ENCODE measurements at places on chromosomes 6 and 20.
A peak's percentile ranks its signal among the peaks of the same experiment; 100 is the strongest.

DNA sequence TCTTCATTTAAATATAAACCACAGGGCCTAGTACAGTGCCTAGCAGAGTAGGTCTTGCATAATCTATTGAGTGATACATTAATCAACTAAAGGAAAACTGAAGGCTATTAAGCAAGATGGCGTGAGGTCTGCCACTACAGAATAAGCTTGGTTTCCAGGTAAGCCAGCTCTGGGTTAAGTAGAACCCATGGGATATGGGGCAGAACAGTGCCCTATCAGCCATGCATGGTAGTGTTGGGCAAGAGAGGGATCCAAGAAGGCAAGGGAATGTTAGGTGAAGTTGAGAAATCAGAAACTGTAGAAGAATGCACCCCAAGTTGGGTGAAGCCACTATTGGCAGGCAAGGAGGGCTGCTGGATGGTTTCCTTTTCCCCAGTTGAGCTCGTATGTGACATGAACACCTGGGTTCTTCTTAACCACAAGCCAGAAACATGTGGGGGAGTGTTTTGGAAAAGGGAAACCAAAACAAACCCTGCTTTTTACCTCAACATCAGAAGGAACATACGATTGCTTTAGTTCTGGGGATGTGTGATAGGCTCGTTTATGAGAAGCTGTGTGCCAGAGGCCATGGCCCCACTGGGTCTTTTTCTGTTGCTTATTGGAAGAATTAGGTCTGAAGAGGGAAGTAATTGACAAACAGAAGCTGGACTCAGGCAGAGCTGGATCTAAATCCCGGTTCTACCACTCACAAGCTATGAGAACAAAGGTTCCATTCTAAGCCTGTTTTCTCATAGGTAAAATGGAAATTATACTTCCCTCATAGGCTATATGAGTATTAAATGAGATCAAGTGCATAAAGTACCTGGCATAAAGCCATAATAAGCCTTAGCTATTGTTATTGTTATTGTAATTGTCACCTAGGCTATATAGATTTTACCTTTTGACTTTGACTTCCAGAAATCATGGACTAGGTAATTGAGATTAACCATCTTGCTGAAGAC, 33.5 kb downstream of the NEDD9 start:
- DNase-seq = no peak

DNA sequence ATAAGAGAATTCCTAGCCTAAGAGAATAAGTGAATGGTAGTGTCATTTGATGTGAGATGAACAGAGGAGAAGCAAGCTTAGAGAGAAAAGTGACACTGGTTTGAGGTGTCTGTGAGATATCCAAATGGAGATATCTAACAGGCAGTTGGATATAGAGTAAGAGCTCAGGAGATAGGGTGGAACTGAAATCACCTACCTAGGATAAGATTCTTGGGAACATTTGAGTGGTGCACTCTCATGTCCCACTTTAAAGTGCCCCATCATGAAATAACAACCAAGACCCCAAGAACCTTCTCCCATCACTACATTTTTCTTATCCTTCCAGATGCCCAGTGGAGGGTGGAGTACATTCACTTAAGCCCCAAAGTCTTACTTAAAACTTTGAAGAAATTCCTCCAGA, 109.0 kb upstream of the MAFB start:
- DNase-seq = no peak

- DNase-seq = no peak
Observed at GRCh38 chr6:168217216-168217879, 102.2 kb downstream of the DACT2 start.

GRCh38 chr6:43671011-43671800, 16.4 kb downstream of the MRPS18A start:
- no peak for DNase-seq

GRCh38 chr20:36153736-36154699, 522 bp upstream of the EPB41L1 start:
- DNase-seq = peak; percentile 16

DNA sequence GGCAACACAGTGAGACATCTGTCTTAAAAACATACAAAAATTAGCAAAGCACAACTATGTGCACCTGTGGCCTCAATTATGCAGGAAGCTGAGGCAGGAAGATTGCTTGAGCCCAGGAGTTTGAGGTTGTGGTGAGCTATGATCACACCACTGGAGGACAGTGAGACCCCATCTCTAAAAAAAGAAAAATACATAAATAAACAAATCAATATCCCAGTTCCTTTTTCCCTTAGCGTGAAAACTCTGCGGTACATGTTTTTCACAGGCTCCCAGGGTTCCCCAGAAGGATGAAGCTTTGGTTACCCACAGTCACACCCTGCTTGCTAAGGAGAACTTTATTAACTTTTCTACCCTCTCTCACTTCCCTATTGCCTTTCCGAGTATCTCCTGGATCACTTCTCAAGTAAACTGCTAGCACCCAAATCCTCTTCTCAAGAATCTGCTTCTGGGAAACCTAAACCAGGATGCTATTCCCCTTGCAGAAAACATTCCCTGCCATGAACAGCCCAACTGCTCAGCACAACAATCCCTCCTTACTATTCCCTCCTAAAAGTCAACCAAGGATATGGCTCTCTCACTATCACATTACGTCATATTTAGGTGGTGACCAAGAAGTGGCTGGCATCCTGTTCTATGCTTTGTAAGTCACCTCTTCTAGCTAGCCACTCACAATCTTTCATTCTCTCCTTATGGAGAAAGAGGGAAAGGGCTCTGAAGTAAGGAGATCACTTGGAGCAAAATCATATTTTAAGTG, 122.4 kb downstream of the IPCEF1 start:
- no peak for DNase-seq

DNA sequence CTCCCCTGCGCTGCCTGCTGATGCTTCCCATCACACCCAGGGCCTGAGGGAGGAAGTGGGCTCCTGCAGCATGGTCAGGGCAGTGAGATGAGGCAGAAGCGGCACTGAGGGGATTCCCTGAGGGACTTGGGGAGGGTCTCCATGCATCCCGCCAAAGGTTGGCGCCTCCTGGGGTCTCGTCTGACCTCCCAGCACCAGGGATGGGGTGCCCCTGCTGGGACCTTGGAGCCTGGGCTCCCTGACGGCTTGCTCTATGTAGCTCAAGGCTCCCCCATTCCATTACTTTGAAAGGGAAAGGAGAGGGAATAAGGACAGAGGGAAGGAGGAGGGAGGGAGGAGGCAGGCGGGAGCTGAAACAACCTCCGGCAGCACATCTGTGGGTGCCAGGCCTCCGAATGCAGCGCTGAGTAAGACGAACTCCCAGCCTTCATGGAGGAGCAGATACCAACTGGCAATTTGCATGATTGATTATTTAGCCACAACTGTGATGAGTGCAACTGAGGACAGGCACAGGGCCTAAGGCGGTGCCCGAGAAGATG, 259.3 kb downstream of the ERMARD start:
- DNase-seq = no peak

DNA sequence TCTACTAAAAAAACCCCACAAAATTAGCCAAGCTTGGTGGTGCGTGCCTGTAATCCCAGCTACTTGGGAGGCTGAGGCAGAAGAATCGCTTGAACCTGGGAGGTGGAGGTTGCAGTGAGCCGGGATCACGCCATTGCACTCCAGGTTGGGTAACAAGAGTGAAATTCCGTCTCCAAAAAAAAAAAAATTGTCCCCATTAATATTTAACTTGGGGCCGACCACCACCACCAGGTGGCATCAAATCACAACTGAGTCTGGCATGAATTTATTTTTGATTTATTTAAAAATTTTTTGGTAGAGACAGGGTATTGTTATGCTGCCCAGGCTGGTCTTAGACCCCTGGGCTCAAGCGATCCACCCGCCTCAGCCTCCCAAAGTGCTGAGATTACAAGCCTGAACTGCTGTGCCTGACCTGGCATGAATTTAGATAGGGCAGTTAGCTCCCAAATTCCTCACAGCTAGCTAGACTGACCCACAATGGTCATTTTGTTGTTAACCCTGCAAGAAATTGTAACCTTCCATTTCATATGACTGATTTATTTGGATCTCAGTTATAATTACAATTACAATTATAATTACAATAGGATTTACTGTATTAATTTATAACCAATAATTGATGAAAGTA, 17.1 kb upstream of the BEND3 start:
- no peak for DNase-seq

DNA sequence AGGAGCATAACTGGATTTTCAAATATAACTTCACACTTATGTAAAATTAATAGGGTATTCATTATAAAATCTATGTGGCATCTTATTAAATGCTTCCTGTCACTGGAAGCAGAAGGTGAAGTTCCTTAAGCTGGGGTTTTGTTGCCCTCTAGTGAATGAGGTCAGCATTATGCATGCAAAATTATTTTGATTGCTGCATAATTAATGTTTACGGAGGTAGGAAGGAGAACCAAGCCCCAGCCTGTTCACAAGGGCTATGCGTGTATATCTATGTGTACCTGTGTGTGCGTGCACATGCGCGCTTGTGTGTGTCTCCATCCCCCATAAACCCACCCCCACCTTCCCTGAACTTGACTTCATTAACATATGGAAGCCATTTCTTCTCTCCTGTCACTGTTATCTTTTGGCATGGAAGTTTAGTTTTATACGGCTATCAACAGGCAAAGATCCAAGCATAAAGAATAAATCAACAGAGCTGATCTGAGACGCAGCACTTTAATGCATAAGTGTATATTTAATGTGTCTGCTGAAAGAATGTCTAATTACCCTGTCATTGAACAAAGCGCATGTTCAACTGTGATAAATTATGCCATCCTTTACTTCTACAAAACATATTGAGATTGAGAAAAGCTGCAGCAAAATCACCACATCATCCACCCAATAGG, 90.2 kb upstream of the CDH4 start:
- peak; percentile 40 for DNase-seq

DNA sequence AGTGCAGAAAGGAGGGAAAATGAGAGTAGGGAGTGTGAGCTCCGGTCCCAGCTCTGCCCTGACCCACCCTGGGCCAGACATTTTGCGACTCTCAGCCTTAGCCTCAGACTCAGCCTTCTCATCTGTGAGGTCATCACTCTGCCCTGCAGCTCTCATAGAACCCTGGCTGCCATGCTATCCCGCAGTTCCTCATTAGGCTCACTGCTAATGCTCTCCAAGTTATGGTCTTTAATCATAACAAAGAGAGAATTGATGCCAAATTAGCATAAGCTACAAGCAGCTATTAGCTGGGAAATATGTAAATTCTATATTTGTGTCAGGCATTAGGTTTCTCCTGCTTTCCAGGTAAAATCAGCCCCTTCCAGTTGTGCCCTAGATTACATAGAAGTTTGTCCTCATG, 46.5 kb upstream of the MLN start:
- DNase-seq = no peak

- no peak for DNase-seq
Observed at GRCh38 chr20:47600967-47601547, 99.4 kb downstream of the NCOA3 start.

- no peak for DNase-seq
Observed at GRCh38 chr20:50277460-50278376, 87.1 kb downstream of the CEBPB start.

DNA sequence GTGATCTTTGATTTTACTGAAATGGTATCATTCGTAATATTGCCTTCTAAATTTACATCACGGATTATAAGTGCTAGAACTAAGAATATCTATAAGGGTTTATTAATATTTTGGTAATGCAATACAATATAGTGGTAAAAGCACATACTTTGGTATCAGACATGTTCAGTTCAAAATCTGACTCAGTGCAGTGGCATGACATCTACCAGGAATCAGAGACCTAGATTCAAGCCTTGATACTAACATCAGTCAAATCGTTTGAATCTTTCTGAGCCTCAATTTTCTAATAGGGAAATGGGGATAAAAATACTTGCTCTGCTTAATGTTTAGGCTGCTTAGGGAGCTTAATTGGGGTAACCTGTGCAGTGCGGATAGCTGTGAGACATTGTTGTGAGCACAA, 488.0 kb downstream of the BCKDHB start:
- no peak for DNase-seq

DNA sequence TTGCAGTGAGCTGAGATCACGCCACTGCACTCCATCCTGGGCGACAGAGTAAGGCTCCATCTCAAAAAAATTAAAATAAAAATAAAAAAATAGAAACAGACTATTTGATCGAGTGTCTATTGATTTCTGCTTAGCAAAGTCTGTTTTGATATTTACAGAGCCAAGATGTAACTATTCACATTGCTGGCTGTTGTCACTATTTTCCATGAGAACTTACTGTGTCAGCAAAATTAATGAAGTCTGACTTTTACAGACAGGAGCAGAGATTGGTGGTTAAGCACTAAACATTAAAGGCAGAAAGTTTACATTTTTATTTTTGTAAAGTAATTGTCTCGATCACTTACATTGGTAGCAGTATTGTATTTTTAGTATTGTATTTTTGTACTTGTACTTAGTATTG, 85.0 kb upstream of the CCDC28A start:
- DNase-seq = no peak

DNA sequence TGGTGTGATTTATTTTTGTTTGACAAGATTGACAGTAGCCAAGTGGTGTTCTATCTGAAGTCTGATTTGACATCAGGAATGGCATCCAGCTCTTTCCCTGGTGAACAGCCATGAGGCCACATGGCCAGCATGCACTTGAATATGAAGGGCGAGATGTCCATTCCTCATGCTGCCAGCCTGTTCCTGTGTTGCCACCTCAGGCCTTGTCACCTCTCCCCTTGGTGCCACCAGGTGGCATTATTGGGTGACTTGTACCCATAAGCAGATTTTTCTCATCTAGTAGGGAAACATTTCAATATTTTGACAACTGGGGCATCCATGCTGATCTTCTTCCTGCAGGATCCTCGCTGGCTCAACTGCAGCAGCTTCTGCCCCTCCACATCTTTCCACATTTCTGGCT, 199.1 kb downstream of the ERMARD start:
- DNase-seq = peak; percentile 54

GRCh38 chr20:33522256-33522820, 32.4 kb downstream of the CBFA2T2 start:
- no peak for DNase-seq

GRCh38 chr20:35238170-35238569, 11.7 kb downstream of the MMP24 start:
- no peak for DNase-seq

DNA sequence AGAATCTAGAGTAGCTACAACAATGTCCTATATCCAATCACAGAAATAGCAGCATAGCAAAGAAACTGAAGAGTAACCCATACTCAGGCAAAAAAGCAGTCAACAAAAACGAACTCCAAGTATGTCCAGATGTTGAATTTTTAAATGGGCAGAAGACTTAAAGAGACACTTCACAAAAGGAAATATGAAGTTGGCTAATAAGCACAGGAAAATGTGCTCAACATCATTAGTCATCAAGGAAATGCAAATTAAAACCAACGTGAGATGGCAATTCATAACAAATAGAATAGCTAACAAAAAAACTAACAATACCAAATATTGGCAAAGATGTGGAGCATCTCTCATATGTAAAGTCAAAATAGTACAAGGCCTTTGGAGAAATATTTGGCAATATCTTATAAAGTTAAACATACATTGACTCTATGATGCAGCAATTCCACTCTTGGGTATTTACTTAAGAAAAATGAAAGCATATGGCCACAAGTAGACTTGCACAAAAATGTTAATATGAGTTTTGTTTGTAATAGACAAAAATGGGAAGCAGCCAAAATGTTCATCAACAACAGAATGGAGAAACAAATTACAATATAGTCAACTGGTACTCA, 37.7 kb downstream of the FRK start:
- no peak for DNase-seq

- no peak for DNase-seq
Observed at GRCh38 chr20:64110411-64111068, 3.2 kb upstream of the NPBWR2 start.

- no peak for DNase-seq
Observed at GRCh38 chr6:12533586-12533985, 183.0 kb upstream of the PHACTR1 start.
